ENCODE measurements at places on chromosomes 11 and 22.

DNA sequence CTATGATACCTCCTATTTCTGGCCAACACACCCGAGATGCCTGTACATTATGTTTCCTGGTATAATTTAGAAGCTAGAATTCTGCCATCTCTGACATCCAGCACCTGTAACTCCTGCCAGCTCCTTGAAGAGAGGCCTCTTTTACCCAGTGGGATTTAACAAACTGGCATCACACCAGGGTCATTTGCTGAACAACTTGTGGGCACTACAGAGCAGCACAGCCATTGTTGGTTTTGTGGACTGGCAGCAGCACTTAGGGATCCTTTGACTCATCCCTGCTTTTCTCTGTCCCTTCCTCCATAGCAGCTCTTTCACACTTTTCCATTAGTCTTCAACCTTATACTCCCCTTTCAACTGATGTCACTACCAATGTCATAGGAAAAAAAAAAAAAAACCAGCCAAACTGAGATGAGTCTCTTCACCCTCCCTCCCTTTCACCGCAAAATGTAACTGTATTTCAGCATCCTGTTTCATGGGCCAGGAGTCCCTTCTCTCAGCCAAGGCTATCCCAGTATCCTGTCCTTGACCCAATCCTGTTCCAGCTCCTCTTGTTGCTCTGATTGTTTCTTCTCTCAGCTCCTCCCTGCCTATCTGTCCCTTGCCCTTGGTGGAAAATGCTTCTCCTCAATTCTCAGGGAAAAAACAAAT is 68.7 kb downstream of the PPFIBP2 start:
- DNase-seq = no peak

- peak; percentile 29 for DNase-seq
Observed at GRCh38 chr11:35619116-35619854, 1.0 kb downstream of the FJX1 start.

DNA sequence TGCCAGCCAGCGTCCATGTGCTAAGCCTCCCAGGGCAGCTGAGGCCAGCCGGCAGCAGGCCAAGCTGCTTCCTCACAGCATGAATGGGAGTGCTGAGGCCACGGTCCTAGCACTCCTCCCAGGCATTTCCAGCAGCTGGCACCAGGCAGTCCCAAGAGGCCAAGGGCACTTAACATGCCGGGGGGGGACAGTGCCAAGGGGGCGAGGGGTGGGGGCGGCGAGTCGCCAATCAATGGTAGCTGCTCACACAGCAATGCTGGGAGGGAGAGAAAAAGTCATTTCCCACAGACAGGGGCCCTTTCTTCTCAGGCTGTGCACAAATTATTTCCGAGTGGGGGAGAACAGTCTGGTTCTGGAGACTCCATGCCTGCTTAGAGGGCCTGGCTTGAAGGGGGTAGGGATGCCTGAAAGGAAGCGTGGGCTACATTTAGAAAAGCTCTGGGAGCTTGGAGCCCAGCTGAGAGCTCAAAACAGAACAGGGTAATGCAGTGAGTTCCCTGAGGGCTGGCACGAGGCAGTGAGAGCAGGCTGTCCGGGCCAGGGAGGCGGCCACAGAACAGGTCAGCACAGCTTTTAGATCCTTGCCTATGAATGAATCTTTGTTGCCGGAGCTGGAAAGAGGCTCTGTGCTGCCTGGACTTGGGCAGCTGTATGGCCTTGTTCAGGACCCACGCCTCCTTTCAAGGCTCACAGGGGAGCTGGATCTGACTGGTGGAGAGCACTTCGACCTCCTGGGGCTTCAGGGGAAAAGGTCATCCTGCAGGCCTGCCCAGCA is 14.4 kb upstream of the TBC1D10A start:
- DNase-seq = no peak

GRCh38 chr11:16958833-16959232 is 55.4 kb downstream of the PLEKHA7 start:
- no peak for DNase-seq
